ENCODE measurements at places on chromosomes 13 and 19. TPM values are rescaled to one million over a fixed set of nuclear protein-coding genes. Genes with fewer than 3 reads are reported as not detected.

The CPT1C gene
- 1.2 TPM for total RNA-seq

The ADAMTS10 gene
- total RNA-seq, result 1.9 TPM

The SMAD9 gene
- 1.3 TPM for total RNA-seq

DNA sequence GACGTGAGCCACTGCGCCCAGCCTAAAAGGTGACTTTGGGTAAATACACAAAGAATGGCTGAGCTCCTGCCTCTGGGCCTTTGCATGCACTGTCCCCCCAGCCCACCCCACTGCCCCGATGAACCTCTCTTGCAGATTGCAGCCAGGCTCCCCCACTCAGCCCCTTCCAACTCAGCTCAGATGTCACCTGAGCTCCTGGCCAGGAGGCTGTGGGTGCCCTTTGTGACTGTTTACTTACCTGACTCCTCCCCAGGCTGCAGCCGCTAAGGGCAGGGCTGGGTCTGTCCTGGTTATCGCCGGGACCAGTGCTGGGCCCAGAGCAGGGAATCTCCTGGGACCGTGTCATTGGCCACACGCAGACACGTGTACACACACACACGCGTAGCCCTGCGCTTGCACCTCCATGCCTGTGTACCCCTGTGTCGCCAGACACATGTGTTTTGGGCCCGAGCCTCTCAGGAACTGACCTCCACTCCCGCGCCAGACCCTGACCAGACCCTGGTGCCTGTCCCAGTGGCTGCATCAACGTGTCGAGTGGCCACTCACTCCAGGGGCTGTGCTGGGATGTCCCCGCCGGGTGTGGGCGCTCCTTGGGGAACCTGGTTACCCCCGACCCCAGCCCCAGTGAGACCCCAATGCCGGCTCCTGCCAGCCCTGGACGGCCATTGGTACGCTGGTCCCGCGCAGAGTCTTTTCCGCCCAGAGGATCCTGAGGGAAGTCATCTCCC lies 18.7 kb downstream of the EFNA2 start:
- no peak for DNase-seq

DNA sequence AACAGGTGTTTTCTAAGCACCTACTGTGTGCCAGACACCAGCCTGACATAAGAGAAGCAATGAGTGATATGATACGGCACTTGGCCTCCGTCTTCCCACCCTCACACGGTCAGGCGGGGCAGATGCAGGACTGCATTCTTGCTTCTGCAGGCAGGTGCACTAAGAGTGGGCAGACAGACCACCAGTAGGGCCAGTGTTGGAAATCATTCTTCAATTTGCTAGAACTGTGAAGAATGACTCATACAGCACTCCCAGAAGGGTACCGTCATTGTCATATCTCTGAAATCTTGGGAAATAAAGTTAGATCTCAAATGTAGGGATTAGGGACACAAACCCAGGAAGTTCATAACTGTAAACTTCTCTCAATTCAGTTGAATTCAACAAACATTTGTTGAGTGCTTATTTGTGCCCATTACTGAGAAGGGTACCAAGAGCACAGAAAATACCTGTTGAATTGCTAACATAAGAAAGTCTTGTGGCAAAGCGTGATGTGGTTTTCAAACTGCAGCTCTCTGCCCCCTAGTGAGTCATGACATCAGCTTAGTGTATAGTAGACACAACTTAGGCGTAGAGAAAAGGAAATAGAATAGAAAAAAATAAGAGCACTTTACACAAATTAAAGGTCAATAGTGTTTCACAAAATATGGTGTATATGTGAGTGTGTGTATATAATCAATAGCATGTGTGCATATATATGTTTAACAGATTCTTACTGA lies 76.1 kb downstream of the TEX26 start:
- DNase-seq, result no peak

DNA sequence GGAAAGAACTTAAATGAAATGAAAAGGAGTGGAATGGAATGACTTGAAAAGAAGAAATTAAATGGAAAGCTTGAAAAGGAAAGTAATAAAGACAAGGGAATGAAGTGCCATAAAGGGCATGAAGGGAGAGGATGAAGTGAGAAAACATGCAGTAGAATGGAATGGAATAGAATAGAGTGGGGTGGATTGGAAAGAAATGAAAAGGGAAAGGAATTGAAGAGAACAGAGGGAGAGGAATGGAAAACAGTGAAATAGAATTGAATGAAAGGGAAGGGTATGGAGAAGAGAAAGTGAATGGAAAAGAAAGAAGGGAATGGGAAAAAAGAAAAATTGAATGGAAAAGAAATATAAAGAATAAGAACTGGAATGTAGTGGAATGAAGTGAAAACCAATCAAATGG lies 9.2 kb upstream of the ZNF180 start:
- DNase-seq, result no peak

Measured in psoas muscle (tissue), 8 donors.